T-helper 1 cell (primary cell): ENCODE measurements at places on chromosomes 6 and 20.

GRCh38 chr6:44177691-44178423, 19.2 kb downstream of the CAPN11 start:
- no peak for DNase-seq

DNA sequence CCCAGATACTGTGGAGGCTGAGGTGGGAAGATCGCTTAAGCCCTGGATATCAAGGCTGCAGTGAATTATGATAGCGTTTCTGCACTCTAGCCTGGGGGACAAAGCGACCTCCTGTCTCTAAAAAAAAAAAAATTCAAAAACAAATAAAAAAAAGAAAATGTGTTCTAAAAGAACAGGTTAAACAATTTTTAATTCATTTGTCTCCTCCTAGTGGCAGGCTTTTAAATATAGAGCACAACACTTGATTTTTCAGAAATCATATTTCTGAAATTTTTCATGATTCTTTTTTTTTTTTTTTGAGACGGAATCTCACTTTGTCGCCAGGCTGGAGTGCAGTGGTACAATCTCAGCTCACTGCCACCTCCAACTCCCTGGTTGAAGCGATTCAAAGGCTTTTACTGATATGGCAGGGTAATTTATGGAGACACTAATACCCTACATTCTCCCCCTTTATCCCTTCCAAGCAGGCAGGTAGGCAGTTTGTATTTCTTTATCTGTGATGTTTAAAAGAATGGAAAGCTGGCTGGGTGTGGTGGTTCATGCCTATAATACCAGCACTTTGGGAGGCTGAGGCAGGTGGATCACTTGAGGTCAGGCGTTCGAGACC, 8.7 kb upstream of the GTF3C6 start:
- no peak for DNase-seq

DNA sequence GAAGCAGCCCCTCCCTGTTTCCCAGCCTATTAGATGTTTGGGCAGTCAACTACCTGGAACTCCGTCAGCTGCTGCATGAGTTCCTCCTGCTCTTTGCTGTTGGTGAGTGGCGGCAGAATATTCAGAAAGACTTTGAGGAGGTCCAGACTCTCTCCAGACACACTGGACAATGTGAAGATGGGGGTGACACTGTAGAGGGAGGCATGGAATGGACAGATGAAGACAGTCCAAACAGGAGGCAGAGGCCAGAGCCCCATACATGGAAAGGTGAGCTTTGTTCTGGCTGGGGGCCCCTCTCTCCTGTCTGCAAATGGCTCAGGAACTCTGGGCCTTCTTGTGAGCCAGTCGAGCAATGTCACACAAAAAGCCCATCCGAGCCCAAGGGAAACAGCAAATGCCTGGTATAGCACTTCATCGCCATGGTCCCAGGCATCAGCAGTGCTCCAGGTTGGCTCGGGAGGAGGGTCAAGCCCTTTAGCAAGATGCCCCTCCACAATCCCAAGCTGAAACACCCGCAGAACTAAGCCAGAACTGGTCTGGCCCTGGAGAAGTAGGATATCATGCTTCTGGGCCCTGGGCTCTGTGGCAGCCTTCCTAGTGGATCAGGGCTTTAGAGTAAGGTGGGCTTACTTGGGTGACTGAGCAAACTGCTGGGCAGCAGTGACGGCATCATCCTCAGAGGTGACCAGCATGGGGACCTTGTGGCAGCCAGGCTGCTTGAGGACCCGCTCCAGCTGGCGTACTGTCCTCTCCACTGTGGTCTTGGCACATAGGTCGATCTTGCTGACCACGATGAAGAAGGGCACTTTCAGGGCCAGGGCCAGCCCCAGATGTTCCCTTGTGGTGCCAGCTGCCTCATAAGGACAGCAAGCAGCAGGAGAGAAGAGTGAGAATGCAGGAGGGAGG, 4.9 kb downstream of the GTPBP2 start:
- DNase-seq: no peak

- DNase-seq: no peak
Observed at GRCh38 chr6:169915769-169916550, 164.5 kb downstream of the ERMARD start.

DNA sequence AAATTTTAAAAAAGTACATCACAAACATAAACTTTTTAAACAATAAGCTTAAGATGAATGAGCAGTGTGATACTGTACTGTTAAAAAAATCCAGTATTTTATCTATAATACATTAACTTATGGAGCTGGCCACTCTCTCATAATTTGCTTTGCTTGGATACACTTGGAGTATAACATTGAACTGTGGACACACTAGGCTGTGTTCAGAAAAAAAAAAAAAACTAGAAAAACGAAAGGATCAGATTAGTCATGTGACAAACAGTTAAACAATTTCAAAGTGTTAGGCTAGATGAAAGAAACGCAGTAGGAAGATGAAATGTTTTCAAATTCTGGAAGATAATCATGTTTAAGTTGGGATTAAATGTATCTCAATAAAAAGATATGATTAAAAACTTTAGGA, 220.0 kb downstream of the GRIK2 start:
- no peak for DNase-seq

DNA sequence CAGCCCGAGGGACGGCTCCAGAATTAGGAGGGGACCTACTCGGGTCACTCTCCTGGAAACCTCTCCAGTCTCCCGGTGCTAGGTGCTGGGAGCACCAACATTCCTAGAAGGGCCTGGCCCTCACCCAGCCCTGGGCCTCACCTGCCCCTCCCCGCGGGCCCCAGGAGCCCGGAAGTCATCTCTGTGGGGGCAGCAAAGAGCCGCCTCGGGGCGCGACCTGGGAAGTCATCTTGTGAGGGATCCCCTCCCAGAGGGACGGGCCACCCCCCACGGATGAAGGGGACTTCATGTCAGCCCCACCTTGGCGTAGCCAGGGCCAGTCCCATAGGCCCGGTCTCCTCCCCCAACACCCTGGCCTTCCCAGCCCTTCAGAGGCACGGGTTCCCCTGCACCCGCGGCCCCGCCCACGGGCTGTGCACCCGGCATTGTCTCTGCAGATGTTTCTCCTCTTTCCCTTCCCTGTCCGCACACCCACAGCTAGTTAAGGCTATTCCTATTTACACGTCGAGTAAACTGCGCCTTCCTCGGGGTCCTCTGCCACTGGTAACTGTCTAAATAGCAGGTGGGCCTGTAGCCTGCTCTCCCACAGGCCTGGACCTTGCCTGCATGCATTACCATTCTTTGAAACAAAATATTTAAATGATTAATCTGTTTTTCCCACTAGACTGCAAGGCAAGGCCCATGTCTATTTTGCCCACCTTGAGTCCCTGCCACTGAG, 896 bp upstream of the RNASET2 start:
- DNase-seq: peak; percentile 59

DNA sequence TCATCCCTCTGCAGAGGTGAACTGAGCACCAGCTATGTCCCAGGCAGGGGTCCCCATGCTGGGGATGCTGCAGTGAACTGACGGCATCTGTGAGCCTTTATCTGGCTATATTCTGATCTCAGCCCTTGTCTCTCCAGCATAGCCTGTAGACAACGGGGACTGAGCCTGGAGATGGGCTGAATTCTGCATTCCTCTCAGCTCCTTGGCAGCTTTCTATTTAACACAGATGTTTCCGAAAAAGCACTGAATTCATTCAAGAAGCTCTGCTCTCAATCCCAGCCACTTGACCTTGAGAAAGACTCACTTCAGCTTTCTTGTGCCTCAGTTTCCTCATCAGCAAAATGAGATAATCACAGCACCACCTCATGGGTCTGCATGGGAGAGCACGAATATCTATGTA, 204.4 kb upstream of the PMEPA1 start:
- DNase-seq: no peak

- no peak for DNase-seq
Observed at GRCh38 chr6:52871621-52872020, 31.0 kb upstream of the GSTA5 start.

- DNase-seq: no peak
Observed at GRCh38 chr6:157999168-158000051, 17.7 kb downstream of the SYNJ2 start.

DNA sequence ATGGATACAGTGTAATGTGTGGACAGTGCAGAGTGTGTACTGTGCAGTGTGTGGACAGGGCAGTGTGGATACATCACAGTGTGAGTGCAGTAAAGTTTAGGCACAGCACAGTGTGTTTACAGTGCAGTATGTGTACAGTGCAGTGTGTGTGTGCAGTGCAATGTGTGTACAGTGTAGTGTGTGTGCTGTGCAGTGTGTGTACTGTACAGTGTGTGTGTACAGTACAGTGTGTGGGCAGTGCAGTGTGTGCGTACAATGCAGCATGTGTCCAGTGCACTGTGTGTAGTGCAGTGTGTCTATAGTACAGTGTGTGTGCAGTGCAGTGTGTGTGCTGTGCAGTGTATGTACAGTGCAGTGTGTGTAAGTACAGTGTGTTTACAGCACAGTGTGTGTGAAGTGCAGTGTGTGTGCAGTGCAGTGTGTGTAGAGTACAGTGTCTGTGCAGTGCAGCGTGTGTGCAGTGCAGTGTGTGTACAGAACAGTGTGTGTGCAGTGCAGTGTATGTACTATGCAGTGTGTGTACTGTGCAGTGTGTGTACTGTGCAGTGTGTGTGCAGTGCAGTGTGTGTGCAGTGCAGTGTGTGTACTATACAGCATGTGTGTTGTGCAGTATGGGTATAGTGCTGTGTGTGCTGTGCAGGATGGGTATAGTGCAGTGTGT, 385.2 kb downstream of the KIF16B start:
- no peak for DNase-seq

GRCh38 chr6:24492475-24492874, 2.3 kb upstream of the ALDH5A1 start:
- DNase-seq: no peak

- DNase-seq: no peak
Observed at GRCh38 chr6:11791354-11792107, 12.9 kb upstream of the ADTRP start.

DNA sequence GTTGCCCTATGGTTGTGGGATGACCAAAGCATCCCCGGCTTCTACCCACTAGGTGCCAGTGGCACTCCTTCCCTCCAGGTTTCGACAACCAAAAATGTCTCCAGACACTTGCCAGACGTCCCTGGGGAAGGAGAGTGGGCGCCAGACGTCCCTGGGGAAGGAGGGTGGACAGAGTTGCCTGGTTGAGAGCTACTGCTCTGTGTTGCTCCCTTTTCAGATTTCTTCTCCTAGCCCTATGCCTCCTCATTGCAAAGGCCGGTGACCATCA, 13.1 kb downstream of the LRRC73 start:
- DNase-seq: no peak

DNA sequence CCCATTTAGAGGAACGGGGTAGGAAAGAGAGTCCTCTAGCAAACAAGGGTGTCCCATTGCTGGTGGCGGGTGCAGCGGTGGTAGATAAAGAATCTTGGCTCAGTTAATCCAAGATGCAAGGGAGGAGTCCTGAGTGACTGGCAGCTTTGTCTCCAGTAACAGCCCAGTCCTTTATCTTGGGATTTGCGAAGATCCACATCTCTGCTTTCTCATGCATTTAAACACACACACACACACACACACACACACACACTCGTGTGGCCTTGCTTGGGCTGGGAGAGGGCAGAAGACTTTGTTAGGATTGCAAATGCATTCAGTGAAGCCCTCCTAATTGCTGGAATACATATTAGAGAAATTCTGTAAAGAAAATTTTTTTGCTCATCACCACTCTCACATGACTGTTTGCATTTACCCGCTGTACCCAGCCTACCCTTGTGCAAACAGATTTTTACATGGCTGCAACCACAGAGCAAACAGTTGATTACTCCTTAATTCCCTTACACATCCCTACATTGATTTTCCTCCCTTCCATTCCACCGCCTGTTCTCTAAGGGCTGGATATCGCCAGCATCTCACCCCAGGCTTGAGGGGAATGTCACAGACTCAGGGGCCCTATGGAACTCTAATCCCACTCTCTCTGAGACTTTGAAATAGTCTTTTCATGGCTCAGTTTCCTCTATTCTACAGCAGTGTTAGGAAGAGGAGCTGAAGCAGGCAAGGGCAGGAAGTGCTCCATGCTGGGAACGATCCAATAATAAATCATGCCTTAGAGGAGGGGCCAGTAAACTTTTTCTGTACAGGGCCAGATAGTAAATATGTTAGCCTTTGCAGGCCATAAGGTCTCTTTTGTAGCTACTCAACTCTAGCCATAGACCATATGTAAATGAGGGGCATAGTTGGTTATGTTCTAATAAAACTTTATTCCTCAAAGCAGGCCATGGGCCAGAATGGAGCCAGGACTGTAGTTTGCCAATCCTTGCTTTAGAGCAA, 3.5 kb downstream of the C6orf132 start:
- no peak for DNase-seq

GRCh38 chr20:61976644-61977418, 88.8 kb downstream of the TAF4 start:
- no peak for DNase-seq

DNA sequence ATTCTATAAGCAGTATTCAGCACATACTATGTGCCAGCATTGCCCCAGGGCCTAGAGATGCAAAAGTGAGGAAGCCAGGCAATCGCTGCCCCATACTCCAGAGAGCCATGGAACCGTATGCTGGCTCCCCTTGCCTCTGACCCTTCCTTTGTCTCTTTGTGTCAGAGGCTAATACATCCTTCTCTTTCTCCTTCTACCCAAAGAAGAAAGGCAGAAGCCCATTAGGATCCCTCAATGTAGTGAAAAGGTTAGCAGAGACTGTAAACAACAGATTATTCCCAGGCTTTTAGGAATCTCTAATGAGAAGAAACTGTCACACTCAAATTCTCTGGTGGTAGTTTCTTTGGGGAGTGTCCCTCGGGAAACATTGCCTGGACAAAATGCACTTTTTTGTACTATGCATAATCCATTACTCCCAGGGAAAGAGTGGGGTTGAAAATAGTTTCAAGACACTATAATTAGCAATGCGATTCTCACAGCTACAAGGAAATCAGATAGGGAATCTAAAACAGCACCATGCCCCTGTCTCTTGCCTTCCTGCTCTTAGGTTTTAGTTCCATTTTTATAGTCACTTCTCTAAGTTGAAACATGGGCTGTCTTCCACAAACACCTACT, 325.2 kb upstream of the CNR1 start:
- DNase-seq: no peak

DNA sequence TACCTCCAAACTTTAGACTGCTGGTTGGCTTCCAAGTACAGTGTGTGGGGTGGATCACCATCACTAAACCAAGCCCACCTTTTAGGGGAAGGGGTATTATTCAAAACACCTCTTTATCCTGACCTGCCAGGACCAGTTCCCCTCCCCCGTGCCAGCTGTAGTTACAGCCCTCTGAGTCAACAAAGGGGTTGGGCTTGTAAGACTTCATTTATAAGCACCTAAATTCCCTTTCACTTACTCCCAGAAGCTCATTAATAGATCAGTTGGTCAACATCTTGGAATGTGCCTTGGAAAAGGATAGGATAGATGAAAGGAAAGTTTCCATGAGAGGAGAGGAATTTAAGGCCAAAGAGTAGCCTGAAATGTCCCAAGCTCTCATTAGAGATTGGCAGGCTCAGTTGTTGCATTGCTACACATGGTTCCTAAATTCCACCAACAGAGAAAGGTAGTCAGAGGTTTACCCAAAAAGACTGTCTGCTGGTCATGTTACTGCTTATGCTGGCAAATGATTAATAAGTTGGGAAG, 59.2 kb downstream of the TNFAIP3 start:
- DNase-seq: no peak

GRCh38 chr20:419556-420165, 11.6 kb downstream of the RBCK1 start:
- DNase-seq: no peak
